ENCODE measurements at places on chromosomes 12 and 14. TPM values are rescaled to one million over a fixed set of nuclear protein-coding genes. Genes with fewer than 3 reads are reported as not detected.

The HIGD1C gene
- total RNA-seq, result not detected

The TGFB3 gene
- 12.0 TPM for total RNA-seq

The ASIC1 gene
- 3.5 TPM for total RNA-seq

The B4GALNT3 gene
- 0.13 TPM for total RNA-seq

The PLD4 gene
- 0.07 TPM for total RNA-seq

The GALNT4 gene
- 10.7 TPM for total RNA-seq

The DIO2 gene
- total RNA-seq, result 18.7 TPM

The PUS1 gene
- 7.4 TPM for total RNA-seq

The ABCD2 gene
- total RNA-seq, result under 0.01 TPM

The MYO1H gene
- not detected for total RNA-seq

The FGF23 gene
- total RNA-seq, result not detected

The MYH6 gene
- not detected for total RNA-seq

The CNOT2 gene
- 140 TPM for total RNA-seq

The GPRC5D gene
- 0.13 TPM for total RNA-seq

The RDH16 gene
- 0.13 TPM for total RNA-seq

The SSTR1 gene
- total RNA-seq, result 6.2 TPM

The PGF gene
- 27.8 TPM for total RNA-seq

The ATG2B gene
- total RNA-seq, result 27.4 TPM

The CISTR gene
- total RNA-seq, result not detected

The ACSS3 gene
- total RNA-seq, result 18.0 TPM
